ENCODE measurements at places on chromosomes 3 and 15.

- no peak for DNase-seq
Measured at GRCh38 chr15:101504866-101505609, 15.5 kb upstream of the PCSK6 start.

DNA sequence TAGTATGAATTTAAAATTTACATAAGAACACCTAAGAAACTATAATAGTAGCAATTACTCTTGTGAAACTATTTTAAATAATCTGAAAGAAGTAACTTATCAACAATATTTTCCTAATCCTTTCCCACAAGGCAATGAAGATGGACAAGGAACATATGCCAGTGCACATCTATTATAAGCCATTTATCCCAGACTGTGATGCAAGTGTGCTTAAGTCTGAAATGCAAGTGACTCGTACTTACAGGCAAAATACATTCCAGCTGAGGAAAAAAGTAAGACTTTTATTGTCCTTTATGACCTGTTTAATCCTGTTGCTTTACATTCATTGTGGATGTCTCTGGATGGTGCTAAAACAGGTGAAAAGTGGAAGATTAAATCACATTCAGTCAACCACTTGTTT, 709.4 kb downstream of the ZNF385D start:
- no peak for DNase-seq

DNA sequence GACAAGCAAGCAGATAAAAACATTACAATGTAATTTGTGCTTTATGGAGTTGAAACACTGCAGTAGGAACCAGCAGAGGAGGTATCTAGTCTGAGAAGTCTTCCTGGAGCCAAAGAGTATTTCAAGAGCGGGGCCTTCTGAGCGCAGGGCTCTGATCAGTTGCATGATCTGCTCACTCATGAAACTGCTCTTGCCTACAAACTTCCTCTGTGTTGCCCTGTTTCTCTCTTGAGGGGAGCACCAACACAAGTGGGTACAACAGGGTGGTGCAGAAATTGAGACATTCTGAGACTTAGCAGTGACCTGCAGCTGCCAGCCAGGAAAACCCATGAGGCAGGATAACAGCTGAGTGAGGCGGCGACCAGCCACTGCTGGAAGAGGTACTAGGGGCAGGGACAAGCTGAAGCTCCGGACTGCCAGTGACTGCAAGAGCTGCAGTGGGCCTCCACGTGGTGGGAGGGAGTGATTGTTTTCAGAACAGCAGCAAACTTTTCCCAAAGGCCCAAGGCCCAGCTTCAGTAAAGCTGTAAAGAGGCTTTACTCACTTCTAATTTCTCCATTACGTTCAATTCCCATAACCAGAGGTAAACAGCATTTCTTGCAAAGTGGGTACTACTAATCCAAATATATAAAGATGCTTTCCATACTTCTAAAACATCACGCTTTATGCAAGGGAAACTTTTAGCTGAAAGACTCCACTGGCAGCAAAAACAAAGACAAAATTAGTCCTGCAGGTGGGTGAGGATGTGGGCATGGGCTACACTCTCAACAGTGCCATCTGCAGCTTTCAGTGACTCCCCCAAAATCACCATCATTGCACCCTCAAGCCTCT, 69.0 kb upstream of the LPP start:
- no peak for DNase-seq

DNA sequence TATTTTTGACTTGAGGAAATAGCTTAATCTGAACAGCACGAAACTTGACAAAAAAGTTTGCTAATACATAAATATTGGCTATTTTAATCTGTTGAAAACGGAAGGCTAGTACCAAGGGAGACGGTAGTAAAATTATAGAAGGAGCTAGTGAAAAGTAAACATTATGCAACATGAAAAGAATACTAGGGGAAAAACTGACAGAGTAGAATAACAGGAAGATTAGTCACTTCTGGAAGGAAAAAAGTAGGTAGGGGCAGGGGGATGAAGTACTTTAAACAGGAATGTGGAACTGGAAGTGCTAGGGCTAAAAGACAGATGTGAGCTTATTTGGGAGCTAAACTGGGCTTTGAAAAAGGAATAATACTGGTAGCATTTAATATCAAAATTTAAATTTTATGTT, 60.1 kb downstream of the MBNL1 start:
- no peak for DNase-seq

GRCh38 chr3:176650478-176650877, 546.8 kb downstream of the TBL1XR1 start:
- no peak for DNase-seq

DNA sequence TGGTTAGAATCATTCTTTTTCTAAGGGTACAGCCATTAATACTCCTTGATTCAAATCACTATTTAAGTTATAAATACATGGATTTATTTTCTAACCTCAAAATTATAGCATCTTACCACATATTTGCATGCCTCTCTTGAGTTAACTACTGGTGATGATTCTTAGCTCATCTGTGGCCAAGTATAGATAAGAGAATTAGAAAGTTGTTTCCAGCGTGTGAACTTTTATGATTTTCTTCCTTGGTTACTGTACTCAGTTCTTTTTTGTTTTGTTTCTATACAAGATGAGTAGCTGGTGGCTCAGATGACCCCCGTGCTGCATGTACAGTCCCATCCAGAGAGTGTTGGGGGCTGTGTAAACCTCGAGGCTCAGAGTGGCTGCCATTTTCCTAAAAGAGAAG, 124.6 kb downstream of the IGF1R start:
- DNase-seq: no peak

GRCh38 chr3:28317438-28318022, 31.0 kb upstream of the ZCWPW2 start:
- DNase-seq: no peak

DNA sequence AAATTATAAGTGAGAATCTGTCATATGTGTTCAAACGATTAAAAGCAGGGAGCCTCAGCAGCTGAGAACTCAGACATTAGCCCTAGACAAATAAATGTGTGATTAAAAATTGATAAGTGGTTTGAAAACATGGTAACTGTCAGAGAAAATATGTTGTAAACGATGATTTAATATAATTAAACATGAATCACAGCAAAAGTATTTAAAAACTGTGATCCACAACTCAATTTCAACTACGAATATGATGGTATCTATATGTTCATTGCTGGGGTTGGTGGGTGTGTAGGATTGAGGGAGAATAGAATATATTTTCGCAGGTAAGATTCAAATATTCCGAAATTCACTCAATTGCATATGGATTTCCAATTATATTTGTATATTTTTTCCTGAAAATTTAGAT, 302.2 kb upstream of the CNTN3 start:
- no peak for DNase-seq

- no peak for DNase-seq
Measured at GRCh38 chr3:158991146-158991705, 189.4 kb downstream of the MFSD1 start.

- no peak for DNase-seq
Measured at GRCh38 chr3:146577662-146578061, 27.5 kb downstream of the PLSCR5 start.

- DNase-seq: no peak
Measured at GRCh38 chr3:70816346-70816745, 503.9 kb upstream of the MDFIC2 start.

- no peak for DNase-seq
Measured at GRCh38 chr3:186413615-186414415, 51.8 kb upstream of the DGKG start.

DNA sequence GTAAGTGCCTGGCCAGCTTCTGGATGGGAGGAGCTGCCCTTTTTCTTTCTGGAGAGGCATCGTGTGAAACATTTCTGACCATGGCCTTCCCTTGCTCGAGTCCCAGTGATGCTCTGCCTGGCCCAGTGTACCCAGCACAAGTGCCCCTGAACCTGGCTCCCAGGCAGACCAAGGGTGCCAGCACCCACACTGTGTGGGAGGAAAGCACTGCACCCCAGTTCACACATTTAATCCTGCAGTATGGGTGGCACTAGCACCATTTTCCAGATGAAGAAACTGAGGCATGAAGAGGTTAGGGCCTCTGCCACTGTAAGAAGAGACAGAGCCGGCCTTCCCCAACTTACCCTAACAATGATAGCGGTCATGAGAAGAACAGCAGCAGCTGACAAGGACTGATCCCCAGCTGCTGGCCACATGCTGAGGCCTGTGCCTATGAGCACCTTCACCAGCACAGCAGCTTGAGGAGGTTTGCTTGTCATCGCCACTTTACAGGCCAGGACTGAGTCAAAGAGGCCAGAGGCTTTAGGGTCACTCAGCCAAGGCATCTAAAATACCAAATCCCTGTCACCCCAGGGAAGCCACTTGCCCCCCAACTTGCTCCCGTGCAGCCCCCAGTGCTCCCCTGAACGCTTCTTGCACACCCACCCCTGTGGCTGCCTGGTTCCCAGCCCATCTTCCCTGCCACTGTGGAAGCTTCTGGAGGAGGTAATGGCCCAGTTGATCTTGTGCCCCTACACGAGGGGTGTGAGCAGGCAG, 15.0 kb downstream of the PRR23E start:
- no peak for DNase-seq

DNA sequence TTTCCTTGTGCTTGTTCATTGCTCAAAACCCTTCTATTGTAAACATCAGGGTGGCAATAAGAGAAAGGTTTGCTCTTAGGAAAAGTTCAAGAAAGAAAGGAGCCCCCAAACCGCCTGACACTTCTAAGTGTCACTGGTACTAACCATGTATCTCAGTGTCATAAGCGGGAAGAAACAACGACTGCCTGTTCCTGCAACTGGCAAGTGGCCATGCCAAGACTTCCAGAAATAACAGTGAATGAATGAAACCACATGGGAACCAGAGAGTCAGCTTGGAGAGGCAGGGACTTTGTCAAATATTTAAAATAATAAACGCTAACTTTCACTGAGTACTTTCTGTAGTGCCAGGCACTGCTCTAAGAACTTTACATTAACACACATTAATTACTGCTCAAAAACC, 1.1 kb downstream of the PLSCR2 start:
- DNase-seq: no peak

DNA sequence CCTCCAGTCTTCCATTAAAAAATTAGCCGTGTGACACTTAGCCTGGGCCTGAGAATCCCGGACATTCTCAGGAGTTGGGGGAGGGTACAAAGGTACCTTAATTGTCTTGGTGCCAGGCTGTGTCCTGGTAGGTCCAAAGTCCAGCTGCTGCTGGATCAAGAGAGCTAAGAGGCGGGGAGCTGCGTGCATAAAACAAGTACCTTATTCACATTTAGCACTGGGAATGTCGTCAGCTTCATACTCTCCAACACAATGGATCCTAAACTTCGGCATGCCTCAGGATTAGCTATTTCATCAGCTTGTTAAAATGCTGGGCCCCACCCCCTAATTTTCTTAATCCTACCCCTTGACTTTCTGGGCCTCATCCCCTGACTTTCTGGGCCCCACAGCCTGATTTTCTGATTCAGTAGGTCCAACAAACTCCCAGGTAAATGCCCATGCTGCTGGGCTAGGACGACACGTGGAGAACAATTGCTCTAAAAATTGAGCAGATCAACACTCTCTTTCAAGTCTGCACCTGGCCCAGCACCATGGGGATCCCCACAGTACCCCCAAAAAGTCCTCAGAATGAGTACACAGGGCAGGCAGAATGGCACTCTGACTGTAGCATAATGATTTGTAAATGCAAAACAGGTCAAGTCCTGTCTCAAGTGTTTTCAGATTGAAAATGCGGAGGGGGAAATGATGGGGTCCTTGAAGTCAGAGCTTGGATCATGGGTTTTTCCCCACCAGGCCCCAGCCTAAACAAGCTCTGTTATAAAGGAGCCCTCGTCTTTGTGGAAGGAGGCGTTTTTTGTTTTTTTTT, 5.6 kb upstream of the AEN start:
- no peak for DNase-seq

DNA sequence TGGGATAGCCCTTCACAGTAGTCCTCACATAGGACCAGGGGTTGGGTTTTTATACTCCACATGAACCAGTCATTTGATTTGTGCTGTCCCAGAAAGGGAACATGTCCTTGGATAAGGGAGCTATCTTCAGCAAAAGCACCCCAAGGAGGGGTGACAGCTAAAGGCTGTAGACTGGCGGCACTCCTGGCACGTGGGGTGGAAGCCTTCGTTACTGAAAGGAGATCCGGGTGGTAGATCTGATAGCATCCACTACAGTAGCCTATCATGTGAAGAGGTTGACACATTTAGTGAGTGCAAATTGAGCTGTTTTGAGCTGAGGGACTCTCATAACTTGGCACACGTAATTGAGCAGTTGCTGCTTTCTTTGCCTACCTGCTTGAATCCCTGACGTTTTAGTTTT, 588.8 kb upstream of the GOLIM4 start:
- no peak for DNase-seq

DNA sequence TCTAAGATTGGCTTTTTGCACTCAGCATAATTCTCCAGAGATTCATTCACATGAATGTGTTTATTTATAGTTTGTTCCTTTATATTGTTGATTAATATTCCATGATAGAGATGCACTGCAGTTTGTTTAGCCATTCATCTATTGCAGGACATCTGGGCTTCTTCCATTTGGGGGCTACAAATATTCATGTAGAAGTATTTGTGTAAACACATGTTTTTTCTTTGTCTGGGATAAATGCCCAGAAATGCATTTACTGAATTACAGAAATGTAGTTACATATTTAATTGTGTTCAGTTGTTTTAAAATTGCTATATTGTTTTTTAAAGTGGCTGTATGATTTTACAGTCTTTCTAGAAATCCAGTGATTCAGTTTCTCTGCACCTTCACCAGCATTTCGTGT, 635.0 kb downstream of the ZIC1 start:
- no peak for DNase-seq

GRCh38 chr3:108062051-108062450, 28.8 kb downstream of the CD47 start:
- no peak for DNase-seq

DNA sequence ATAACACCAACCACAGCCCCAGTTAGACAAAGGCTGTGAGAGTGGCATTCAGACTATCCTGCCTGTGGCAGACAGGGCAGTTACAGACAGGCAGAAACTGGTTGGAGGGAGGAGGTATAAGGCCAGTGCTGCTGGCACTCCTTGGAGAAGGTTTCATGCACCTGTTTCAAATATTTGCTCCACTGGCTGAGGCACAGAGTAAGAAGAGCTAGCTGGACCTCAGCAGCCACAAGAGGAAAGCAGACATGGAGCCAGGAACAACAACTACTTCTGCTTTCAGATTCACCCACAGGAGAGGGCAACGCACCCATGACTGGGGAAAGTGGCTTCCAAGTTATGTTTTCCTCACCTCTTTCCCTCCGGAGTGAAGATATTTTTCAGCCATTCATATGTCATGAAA, 11.5 kb upstream of the PRKAR2A start:
- no peak for DNase-seq

DNA sequence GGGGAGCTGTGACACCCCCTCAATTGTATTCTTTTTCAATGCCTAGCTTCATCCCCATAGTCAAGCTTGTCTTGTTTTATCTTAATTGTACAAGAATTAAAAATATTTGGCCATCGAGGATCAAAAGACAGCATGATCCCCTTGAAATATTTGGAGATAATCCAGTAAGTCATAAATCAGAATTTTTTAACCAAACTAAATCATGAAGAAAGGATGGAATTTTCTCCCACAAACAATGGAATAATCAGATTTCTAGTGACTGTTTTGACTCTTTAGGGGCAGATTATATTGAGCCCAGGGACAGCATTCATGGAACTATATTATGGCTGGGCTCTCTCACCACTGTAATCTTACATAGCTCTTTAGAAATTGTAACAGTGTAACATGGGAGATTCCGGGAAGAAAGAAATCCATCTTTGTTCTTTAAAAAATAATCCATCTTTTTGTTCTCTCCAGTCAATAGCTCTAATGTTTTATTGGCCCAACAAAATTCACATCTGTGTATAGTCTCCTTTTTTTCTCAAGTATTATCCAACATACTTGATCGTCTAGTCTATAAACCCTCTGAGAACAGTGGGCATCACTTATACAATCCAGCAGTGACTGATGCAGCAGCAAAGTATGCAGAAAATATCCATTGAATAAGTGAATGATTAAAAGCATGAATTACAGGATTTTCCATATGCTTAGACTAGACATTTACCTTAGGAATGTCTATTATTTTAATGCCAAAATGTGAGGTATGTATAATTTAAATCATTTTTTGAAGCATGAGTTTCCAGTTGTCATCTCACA, 277.0 kb upstream of the PLSCR5 start:
- DNase-seq: no peak
